ENCODE measurements at places on chromosomes 2 and 18.

- no peak for DNase-seq
Observed at GRCh38 chr2:240182001-240182400, 41.5 kb upstream of the OTOS start.

- DNase-seq = no peak
Observed at GRCh38 chr18:68467957-68468356, 247.0 kb downstream of the TMX3 start.

DNA sequence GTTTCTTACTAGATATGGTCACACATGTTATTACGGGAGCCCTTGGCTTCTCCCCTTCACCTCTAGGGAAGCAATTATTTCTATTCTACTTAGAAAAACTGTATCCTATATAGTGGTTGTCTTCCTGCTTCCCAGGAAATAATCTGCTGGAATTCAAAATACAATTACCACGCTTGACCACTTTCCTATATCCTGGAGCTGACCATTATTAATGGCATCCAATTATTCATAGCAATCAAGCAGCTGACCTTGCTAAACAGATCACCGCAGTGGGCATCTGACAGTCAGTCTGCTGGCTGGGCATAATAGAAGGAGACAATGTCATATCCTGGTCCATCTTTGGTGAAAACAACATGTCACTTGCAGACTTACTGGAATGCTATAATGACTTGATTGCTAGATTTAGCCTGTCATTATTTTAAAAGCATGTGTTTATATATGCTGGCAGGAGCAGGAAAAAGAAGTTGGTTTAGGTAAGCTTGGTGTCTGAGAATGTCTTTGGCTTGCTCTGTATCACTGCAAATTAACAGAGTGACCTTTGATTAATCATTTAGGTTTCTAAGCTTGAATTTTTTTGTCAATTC lies 325.6 kb upstream of the FAM98A start:
- DNase-seq = no peak

DNA sequence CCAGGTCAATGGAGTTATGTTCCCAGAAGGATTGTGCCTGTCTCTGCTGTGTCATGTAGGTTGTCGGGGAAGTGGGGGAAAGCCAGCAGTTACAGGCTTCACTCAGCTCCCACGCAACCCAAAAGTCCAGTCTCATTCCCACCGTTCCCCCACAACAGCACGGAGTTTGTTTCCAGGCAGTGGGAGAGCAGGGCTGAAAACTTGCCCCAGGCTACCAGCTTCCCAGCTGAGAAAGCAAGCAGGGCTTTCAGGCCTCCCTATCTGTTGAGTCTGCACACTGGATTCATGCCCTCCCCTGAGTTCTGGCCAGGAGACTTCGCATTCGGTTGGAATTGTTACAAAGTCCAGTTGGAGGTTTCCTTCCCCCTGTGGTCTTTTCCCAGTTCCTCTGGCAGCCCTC lies 76.3 kb downstream of the TMX3 start:
- no peak for DNase-seq

- DNase-seq = no peak
Observed at GRCh38 chr2:161952783-161953191, 121.2 kb downstream of the DPP4 start.

GRCh38 chr2:169528271-169528701 lies 18.8 kb downstream of the KLHL41 start:
- DNase-seq = peak; percentile 64

DNA sequence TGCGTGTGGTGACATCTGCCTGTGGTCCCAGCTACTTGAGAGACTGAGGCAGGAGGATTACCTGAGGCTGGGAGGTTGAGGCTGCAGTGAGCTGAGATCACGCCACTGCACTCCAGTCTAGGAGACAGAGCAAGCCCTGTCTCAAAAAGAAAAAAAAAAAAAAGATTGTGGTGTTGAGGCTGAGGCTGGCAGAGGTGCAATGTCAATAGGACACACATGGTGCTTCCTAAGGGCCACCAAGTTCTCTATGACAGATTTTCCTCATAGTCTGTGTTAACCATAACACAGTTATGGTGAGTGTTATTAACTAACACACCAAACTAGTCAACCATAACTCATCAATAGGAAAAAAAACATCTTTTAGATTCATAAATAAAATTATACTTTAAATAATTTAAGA lies 494.4 kb downstream of the TMX3 start:
- no peak for DNase-seq

DNA sequence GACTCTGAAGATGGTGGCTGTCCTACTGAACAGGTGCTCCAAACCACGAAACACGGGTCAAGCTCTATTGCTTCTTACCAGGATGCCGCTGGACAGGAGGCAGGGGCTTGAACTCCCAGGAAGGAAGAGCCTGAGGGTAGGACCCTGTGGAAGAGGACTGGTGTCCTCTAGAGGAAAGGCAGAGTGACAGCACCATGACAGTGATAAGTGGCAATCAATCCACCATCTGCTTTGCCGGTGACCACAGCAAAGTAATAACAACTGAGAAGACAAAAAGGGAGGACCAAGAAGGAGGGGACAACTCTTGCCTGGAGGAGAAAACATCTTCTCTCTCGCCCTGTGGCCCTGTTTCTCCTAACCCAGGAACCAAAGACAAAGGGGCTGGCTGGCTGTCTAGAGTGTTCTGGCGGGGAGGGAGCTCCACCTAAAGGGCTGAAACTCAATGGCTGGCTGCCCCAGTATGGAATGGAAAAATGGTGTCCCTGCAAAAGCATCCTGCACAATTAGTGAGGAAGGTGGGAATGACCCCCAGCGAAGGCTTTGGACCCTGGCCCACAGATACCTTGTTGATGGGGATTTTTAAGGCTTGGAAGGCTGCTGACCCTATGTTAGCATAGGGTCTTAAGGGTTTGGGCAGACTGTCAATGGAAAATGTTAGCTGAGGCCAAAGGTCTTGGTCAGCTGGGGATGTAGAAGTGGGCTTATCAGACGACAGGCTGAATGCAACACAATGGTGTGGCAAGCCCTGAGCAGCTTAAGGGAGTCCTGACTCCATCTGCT lies 35.4 kb downstream of the PROC start:
- no peak for DNase-seq

DNA sequence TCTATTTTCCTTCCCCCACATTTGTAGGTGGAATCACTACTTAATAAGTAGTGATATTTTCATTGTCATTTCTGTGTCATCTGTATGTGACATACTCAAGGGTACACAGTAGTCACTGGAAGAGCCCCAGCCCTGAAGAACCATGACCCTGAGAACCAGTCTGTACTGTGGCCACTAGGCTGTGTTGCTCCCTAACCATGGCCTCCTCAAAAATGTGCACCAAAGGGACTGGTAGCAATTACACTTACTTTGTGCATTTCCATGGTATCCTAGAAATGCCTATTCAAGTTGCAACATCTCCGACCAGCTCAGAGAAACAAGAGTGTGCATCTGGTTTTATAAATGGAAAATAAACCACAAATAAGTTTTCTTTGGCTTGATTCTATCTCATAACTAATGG lies 155.1 kb downstream of the DOCK10 start:
- DNase-seq = no peak

GRCh38 chr2:201795607-201796477 lies 10.5 kb upstream of the CDK15 start:
- no peak for DNase-seq

DNA sequence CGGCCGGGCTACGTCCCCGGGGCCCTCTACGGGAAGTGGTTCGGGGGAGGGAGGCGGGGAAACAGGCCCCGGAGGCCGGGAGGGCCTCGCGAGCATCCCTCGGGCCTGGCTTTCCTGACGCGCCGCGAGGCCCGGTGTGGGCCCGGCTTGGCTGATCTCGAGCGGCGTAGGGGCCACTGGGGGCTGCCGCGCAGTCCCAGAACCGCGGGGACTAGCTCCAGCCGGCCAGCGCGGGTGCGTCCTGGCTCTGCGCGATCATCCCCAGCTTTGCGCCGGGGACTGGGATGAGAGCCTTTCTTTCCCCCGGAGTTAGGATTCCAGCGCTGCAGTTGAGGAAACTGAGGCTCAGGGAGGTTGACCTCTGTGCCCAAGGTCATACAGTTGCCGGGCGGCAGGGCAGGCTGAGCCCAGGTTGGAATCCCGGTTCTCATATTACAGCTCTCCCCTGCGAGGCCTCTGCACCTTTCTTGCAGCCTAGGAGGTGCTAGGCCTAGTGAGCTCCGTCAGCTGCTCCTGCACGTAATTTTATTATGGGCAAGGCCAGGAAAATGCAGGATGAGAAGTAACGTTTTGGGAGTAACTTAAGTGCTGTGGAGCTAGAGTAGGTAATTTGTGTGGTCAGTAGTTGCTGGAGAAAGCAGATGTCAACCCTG lies 501 bp downstream of the LPIN1 start:
- no peak for DNase-seq

DNA sequence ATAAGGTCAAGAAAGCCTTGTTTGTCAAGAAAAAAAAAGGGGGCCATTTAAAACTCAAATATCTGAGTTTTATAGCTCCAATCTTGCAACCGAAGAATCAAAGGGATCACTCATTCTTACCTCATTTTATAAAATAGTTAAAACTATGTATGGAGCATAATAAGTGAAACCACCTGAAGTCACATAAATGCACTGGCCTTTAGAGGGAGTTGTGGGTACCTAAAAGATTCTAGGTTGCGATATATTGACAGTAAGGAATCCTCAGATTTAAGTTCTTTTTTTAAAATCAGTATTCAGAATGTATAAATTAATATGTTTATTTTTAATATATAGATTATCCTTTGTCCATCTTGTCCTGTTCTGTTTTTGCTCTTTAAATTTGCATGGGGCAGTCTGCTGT lies 3.4 kb downstream of the ARHGAP28 start:
- no peak for DNase-seq

GRCh38 chr2:113832795-113833290 lies 57.0 kb upstream of the ACTR3 start:
- DNase-seq = no peak

DNA sequence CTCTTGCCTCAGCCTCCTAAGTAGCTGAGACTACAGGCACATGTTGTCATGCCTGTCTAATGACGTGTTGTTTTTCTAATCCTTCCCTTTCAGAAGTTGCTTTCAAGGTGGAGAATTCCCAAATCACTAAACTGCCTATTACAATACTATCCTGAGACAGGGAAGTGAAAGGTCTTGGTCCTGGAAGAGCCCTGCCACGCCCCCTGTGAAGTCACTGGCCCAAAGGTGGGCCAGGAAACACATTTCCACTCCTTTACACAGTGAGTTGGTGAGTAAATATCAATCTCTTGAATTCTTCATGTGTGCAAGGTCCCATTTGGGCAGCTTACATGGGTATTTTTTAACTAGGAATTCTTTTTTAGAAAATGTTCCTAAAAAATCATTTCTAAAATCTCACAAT lies 150.1 kb downstream of the THADA start:
- no peak for DNase-seq

GRCh38 chr2:240465268-240465764 lies 29.9 kb downstream of the GPC1 start:
- no peak for DNase-seq

- DNase-seq = no peak
Observed at GRCh38 chr2:40113272-40113968, 334.4 kb upstream of the THUMPD2 start.

DNA sequence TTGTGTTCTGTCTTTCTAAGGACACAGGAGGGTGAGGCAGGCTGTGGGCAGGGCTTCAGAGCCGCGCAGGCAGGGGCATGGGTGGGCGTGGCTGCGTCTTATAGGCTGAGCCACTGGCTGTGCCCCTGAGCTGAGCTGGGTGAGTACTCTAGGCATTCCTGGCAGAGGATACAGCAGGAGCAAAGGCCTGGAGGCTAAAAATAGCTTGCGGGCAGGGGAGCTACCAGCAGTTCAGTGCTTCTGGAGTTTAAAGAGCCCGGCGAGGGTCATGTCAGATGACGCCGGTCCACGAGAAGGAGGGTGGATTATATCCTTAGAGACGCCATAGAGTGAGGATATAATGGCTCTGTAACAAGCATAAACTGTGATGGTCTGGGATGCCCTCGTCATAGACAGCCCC lies 31.5 kb upstream of the PDIA6 start:
- no peak for DNase-seq

- no peak for DNase-seq
Observed at GRCh38 chr2:223725986-223726970, 111.1 kb downstream of the AP1S3 start.

GRCh38 chr2:12010779-12011178 lies 264.3 kb downstream of the LPIN1 start:
- no peak for DNase-seq

DNA sequence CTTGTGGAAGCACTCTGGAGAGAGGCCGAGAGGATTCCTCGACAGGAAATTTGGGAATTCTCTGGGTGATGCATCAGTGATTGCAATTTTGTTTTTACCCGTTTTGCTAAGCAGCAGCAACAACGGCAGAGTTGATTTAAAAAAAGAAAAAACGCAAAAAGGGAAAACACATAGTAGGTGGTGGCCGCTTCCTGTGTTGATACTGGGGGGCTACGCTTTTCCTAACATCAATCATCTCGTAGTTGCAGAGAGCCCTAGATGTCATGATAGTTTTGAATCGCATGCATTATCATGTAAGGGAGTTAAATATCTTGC lies 271 bp upstream of the RBM43 start:
- no peak for DNase-seq

GRCh38 chr18:30376515-30376914 lies 666.0 kb downstream of the DSC3 start:
- no peak for DNase-seq

DNA sequence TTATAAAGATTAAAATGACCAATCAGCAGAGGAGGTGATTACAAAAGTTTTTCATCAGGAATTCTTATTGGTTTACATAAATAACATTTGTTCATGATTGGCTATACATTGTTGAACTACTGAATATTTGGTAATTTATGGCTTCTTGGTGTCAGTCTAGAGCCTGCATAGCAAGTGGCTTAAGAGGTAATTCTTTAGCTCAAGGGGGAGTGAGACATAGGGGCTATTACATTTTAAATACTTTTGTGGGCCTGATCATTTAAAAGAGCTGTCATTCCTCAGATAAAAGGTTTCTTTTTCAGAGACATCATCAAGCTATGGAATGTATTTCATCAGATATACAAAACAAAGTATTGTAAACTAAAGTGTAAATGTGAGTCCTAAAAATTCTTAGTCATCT lies 373.8 kb downstream of the EPHA4 start:
- no peak for DNase-seq

DNA sequence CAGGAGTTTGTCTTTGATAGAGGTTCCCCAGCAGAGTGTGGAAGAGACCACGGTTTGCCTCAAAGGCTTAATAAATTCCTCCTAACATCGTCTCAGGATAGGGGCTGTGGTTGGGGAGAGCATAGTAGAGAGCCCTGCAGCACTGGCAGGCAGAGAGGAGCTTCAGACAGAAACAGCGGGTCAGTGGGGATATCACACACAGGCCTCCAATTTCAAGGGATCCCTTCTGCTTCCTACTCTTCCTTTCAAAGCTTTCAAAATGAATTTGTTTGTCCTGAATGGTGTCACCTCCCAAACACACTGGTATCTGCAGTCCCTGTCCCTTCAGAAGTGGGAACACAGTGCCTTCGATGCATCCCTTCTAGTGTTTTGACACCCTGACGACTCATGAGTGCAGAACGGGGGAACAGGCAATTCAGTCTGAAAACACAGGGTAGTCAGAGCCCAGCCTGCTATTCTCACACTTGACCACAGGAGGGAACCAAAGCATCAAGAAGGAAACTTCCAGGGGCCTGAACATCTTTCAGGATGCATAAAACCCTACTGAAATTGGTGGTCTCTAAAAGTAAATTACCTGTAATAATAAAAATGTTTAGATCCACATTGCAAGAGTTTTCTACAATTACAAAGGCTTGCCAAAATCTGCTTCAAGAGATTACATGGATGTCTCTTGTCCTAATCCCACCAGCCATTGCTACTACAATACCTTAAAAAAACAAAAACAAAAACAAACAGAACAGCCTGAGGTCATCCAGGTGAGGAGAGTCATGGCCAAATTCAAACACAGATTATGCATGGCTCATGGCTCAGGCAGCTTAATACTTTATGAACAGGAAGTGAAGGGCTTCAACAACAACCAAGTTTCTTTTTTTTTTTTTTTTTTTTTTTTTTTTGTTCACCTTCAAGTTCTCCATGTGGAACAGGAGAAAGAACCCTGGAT lies 49.8 kb downstream of the SLC14A2 start:
- DNase-seq = peak; percentile 44

Data from stimulated activated CD4-positive, alpha-beta T cell treated with anti-CD3 and anti-CD28 coated beads, Interleukin-4, amount 100 ng/mL, for 48 hours (primary cell).